ENCODE measurements at places on chromosomes 16 and 17. TPM values are rescaled to one million over a fixed set of nuclear protein-coding genes. Genes with fewer than 3 reads are reported as not detected.

The ITGA3 gene
- total RNA-seq, result 61.8 TPM

- H3K27ac ChIP-seq, result no peak overlapping the region
- H3K4me1 ChIP-seq, result no peaks in the 10 kb centered on the region
- no peak for DNase-seq
- no peaks in the 10 kb centered on the region for H3K36me3 ChIP-seq
Observed at GRCh38 chr17:34378664-34379101, 15.7 kb upstream of the CCL1 start.

DNA sequence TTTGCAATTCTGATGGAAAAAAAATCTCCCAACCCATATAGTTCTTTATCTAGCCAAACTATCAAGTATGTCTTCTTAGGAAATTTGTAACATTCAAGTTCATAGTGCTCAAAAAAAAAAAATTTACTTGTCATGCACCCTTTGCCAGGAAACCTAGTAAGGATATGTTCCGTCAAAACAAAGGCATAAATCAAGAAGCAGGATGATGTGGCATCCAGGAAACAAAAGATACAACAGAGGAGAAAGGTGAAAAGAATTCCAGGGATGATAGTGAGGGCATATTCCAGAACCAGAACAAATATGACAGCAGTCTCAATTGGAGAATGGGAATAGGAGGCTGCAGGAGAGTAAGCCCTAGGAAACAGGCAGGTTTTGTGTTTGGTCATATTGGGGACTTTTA, 104.6 kb downstream of the SPAG9 start:
- DNase-seq, result no peak
- no peaks in the 10 kb centered on the region for H3K4me1 ChIP-seq

DNA sequence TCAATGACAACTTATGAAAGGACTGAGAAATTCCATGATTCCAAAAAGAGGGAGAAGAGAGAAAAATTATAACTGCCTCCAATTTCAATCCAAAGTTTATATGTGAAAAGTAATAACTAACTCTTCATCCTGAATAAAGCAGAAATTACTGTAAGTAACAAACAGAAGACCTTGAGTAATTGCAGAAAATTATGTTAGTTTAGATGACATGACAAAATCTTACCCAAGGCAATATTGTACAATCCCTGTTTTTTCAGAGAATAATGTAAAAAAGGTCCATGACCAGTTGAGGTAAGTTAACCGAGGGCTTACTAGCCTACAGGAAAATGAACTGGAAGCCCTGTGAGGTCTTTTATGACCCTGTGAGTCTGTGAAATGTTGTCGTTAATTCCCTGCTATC, 949.5 kb upstream of the SOX9 start:
- H3K36me3 ChIP-seq, result no peaks in the 10 kb centered on the region
- DNase-seq, result no peak
- H3K27ac ChIP-seq, result no peak overlapping the region
- no peaks in the 10 kb centered on the region for H3K4me1 ChIP-seq
